A549 (cell line): ENCODE measurements at places on chromosomes 5 and 9.
A peak's percentile ranks its signal among the peaks of the same experiment; 100 is the strongest.

- no peak for DNase-seq
Observed at GRCh38 chr5:482021-482420, 39.0 kb downstream of the EXOC3 start.

DNA sequence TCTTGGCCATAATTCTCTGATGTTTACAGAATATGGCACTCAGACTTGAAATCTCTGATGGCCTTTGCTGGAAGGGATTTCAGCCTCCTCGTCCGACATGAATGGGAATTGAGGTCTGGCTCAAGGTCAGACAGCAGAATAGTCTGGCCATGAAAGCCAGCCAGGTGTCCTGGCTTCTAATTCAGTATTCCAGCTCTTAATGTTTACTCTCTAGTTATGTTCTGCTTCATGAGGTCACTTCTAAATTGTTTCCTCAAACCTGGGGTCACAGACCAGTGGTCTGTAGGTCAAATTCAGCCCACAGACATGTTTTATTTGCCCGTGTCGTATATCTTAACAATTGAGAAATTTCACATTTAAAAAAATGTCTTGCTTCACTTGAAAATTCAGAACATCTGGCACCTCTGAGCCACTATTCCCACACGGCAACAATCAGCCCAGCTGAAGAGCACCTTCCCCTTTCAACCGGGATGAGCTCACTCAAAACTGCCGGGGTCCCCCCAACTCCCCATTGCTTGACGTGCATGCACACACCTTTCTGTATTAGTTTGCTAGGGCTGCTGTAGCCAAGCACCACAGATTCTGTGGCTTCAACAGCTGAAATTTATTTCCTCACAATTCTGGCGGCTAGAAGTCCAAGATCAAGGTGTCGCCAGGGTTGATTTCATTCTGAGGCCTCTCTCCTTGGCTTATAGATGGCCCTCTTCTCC is 243.5 kb downstream of the ENC1 start:
- no peak for DNase-seq

GRCh38 chr5:143613329-143613728 is 198.6 kb upstream of the HMHB1 start:
- DNase-seq = no peak

DNA sequence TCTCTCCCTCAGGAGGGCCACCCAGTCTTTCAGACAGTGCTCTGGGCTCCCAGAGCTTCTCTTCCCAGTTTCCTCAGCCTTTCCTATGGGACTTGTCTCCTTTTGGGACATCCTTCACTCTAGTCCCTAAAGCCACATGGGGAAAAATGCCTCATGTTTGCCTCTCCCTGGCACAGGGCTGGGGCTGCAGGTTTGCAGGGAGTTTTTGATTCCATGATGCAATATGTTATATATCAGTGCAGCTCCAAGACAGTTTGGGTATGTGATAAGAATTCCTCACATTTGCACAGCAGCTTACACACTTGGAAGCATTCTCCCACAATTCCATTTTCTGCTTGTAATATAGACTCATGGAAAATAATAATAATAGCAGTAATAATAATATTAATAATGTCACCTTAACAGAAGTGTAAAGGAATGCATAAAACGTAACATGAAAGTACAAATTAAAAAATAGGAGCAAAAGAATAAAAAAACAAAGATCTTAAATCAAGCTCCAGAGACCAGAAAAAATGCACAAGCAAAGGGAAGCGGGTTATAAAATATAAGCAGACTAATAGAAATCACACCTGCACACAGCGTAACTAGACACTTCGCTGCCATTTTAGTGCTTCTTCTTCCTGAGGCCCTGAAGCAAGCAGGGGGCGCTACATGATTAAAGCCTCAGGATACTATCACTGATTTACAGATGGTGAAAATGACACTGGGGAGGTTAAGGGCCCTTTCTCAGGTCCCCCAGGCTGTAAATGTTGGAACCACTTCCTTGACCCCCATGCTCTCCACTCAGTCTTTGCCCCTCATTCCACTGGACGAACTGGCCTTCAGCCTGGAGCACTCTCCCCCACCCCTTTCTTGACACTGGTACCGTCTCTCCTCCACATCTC is 70.0 kb upstream of the IL17B start:
- DNase-seq = peak; percentile 60
